ENCODE measurements at places on chromosomes 3 and 15.

DNA sequence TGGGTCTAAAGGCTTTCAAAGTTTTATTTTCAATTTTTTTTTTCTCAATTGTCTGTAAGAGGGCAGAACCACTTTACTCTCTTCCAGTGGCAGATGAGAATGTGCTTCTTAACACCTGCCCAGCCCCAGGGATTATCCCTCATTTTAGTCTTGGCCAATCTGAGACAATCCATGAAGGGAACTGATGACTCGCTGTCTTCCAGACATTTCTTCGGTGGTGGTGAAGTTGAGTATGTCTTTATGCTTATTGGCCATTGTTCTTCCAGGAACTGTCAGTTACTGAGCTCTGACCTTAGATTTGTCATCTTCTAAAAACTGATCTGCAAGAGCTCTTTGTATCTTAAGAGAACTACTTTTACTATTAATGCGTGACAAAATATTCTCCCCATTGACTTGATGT lies 139.5 kb downstream of the TJP1 start:
- no peak for DNase-seq

DNA sequence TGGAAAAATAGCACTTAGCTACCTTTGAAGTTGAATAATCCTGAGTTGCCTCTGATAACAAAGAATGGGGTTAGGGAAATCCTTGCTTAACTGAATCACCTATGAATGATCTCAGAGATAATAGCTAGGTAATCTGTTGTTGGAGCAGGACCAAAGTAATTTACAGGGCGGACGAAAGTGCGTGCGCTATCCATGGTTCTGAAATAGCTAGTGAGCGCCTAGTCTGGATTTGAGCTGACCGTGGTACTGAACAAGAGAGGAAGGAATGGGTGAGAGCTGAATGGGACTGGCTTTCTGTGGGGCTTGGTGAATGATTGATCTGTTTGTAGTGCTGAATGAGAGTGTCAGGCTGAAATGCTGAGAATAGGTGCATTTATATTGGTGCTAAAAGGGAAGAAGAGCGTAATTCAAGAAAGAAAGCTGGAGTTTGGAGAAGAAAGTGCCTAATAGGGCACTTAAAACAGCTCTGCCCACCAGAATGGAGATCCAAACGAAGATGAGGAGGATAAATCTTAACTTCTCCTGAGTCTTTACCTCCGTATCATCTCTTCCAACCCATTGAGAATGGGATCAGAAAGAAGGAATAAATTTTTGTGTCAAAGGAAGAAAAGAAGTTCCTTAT lies 10.1 kb downstream of the SCN10A start:
- no peak for DNase-seq

GRCh38 chr15:90903733-90904536 lies 833 bp downstream of the MAN2A2 start:
- no peak for DNase-seq

DNA sequence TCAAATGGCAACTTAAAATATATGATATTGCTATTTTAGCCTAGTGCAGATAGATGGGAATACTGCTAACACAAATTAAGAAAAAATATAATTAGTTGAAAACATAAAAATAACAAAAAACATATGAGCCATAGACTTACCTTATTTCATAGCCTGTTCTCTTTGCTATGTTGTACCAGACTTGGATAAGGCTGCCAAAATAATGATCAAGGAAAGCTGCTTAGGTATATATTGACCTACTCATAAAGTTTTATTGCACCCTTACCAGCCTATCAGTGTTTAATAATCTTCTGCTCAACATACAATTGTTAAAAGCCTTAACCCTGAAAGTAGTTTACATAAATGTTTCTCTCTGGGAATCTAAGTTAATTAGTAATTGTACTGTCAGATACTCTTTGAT lies at the start of gene SI:
Gene SI, minus strand, starts transcription at position 204 of the 400 bp plus-strand sequence. CDS start 2,484 bp downstream, outside the sequence.
- no peak for DNase-seq

GRCh38 chr15:72866182-72866581 lies 82.6 kb upstream of the ADPGK start:
- no peak for DNase-seq

- DNase-seq: no peak
Measured at GRCh38 chr3:8777978-8778267, 8.5 kb upstream of the OXTR start.

- DNase-seq: peak; percentile 49
Measured at GRCh38 chr15:38696109-38696727, 131.6 kb upstream of the RASGRP1 start.

GRCh38 chr3:146465693-146466465 lies 3.5 kb downstream of the PLSCR2 start:
- DNase-seq: no peak

DNA sequence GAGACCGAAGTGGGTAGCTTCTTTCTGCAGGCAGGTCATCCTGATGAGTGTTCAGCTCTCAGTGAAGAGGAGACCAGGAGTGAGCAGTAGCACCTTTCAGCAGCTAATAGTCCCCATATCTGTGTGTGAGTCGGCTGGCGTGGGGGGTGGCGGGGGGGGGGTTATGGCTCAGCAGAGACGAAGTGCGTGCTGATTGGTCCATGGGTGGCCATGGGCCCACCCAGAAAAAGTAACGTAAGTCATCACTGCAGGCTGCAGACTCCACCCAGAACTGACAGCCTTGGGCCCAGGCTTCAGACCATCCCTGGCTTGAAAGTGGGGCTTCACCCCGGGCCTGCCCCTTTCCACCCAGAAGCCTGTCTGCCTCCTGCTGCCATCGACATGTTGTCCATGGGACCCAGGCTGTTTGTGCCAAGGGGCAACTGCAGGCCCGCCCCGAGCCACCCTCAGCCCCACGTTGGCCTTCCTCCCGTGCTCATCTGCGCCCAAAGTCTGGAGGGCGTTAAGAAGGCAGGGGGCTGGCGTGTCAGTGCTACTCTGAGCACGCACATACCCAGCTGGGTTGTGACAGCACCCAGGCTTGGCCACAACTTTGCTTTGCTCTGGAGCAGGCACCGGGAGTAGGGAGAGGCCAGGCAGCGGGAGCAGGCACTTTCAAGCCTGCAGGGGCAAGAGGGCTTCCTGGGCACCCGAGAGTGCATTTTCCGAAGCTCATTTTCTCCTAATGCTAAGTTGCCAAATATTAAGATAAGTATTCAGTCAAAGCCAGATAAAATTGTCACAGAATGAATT lies 511.7 kb upstream of the CDIN1 start:
- no peak for DNase-seq

DNA sequence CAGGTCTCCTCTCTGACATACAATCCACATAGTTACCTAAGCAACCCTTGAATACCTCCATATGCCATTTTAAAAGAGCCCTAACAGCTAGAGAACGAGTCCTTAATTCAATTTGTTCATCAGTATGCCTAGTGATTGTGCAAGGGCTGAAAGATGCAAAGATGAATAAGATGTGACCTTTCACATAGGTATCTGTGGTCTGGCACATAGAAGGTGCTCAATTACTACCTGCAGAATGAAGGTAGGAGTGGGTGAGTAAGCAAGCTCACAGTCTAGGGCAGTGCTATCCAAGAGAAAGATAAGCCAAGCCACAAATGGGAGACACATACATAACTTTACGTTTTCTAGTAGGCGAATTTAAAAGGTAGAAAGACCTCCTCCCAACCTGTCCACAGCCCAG lies 157.9 kb downstream of the OSBPL10 start:
- no peak for DNase-seq

DNA sequence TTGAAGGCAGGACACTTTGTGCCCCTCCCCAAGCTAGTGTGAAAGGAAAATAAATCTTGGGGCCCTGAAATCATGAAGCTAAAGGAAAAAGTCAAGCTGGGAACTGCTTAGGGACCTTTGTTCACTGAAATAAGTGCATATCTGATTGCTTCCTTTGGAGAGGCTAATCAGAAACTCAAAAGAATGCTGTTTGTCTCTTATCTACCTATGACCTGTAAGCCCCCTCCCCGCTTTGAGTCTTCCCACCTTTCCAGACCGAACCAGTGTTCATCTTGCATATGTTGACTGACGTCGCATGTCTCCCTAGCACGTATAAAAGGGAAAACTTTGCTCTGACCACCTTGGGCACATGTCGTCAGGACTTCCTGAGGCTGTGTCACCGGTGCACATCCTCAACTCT lies 53.1 kb downstream of the SLC30A4 start:
- DNase-seq: no peak

GRCh38 chr3:129795186-129796010 lies 98.1 kb downstream of the TMCC1 start:
- no peak for DNase-seq

- DNase-seq: no peak
Measured at GRCh38 chr3:1775321-1775720, 323.3 kb upstream of the CNTN4 start.

GRCh38 chr3:178492491-178492890 lies 43.7 kb upstream of the KCNMB2 start:
- DNase-seq: no peak

- no peak for DNase-seq
Measured at GRCh38 chr15:62711691-62712454, 330.7 kb upstream of the TPM1 start.

DNA sequence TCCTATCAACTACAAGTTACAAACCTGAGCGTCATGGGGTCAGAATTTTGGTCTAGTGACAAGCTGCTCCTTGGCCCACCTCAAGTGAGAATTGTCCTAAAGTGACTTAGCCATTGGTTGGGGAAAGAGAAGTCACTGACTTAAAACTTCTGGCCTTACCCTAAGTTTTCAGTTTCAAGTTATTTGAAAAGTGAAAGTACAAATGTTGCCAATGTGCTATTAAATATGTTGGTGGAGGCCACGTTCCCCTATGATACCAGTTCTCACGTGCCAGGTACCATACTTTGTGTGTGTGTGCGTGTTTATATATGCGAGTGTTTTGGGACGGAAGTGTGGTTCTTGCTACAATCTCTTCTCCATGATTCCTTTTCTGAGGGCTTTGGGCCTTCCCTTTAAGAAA lies 22.6 kb upstream of the RASGRP1 start:
- DNase-seq: no peak

DNA sequence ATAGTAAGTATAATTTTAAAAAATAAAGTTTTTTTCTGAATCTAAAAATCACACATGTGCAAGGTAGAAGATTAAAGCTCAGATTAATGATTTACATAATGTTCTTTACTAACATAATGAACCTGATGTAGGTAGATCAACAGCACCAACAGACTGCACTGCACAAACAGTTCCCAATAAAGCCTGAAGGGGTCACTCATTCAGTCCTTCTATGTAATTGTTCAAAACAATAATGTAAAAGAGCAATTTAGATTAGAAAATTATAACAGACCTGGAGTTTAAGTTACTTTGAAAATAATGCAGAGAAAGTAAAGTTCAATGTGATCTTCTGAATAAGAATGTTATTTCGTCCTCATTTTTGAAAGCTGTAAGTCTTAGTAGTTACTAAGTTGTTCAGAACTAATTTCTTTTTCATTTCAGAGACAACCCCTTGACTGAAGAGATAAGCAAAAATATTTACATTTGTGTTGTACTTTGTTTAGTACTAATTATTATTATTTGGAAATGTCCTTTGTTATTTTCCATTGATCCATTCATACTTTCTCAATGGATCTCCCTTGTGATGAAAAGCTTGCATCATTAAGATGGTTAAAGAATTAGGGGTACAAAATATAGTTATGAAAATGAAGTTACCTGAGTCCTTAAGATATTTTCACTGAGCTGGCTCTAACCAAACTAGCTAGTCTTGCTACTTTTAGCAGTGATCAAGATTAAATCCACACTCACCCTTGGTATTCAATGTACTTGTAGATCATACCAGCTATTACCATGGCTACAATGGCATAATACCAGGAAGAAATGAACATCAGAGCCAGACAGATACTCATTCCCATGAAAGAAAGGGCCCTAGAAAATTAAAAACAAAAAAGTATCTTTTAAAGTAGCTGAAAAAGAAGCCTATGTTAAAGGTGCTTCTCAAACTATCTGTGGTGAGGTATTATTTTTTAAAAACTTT lies 16.8 kb downstream of the EMC4 start:
- DNase-seq: no peak

GRCh38 chr15:78242128-78242527 lies 7.8 kb upstream of the ACSBG1 start:
- no peak for DNase-seq

DNA sequence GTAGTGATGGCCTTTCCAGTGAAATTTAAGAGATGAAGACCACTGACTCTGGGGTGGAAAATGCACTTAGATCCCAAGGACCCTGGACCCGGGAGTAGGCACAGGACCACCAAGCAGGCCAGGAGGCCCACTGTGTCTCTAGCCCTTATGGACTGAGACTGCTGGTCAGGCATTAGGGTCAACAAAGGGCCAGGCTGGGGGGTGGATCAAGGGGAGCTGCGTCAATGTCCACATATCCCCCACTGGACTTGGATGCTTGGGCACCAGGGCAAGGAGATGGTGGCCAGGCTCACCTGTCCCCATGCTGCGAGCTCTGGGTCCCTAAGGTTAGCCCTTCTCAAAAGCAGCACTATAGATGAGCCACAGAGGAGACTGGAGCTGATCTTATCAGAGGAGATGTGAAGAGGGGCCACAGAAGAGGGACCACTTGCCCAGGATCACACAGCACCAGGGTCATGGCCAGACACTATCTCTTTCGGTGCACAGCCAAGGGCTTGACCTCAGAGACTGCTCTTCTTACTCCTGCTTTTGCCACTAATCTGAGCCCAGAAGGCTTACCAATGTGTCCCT lies 14.7 kb downstream of the RAB6B start:
- no peak for DNase-seq

DNA sequence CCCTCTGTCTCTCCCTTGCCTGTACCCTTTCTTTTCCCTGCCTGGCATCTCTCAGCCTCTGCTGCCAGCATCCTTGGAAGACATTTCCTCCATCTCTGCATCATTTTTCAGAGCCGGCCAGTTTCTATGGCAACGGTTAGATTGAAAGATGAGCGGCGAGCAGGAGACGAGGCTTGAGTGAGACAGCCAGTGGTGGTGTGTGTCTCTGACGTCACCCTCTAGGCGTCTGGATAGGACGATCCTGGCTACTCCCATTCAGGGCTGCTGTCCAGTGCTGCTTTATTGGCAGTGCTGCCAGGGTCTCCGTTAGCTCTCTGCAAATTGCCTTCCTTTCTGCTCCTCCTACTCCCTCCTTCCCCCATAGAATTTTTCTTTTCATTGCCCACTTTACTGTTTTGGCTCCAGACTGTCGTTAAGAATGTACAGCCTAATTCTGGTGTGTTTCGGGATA lies 57.9 kb downstream of the TRAK1 start:
- DNase-seq: no peak

DNA sequence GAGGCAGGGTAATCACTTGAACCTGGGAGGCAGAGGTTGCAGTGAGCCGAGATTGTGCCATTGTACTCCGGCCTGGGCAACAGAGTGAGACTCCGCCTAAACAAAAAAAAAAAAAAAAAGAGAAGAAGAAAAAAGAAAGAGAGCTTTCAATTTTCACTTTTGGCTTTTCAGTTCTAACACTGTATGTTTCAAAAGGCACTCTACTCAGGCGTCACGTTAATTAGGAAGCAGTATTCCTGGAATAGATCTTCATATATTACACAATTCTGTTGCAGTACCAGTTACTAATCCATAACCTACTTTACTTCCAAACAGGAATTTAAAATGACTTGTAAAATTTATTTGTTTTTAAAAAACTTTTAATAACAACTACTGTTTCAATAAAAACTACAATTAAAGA lies 131.7 kb upstream of the PLXND1 start:
- DNase-seq: no peak

- DNase-seq: no peak
Measured at GRCh38 chr3:51336261-51336660, 48.8 kb upstream of the MANF start.

GRCh38 chr3:159828542-159828943 lies 160.1 kb upstream of the IL12A start:
- DNase-seq: no peak
